ENCODE measurements at places on chromosomes 1 and 21.

DNA sequence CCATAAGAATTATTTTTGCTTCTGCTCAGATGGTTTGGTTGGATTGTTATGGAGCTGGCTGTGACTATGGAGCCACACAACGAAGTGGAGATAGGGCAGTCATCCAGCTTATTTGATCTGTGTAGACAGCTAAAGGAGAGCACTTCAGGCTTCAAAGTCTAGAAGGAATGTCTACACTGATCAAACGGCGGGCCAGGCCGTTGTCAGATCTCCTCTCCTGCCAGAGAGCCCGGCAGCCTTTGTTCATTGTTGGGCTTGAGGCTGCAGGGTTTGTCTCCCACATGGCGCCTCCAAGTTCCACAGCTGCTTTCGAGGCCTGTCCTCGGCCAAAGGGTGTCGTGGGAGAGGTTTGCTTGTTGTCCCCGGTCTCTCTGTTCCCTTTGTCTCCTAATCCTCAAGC, 2.8 kb upstream of the STMN1 start:
- H3K4me1 ChIP-seq, result peaks cover 9% of the 10 kb centered on the region
- no peak for DNase-seq
- no peaks in the 10 kb centered on the region for H3K27me3 ChIP-seq
- peaks cover 32% of the 10 kb centered on the region for H3K36me3 ChIP-seq
- H3K4me3 ChIP-seq, result no peak overlapping the region
- H3K27ac ChIP-seq, result no peak overlapping the region

GRCh38 chr1:53947172-53947907, 1.2 kb downstream of the LRRC42 start:
- peaks cover 21% of the 10 kb centered on the region for H3K4me1 ChIP-seq
- H3K27ac ChIP-seq, result peak overlapping the region; percentile 70
- DNase-seq, result no peak
- H3K4me3 ChIP-seq, result peak overlapping the region; percentile 98
- no peaks in the 10 kb centered on the region for H3K27me3 ChIP-seq

- no peak overlapping the region for H3K27ac ChIP-seq
- no peak for DNase-seq
- peaks cover 6% of the 10 kb centered on the region for H3K36me3 ChIP-seq
These were observed 105.0 kb downstream of the COP1 start for GRCh38 chr1:176101951-176102642.

GRCh38 chr1:62716397-62716796, 28.2 kb upstream of the DOCK7 start:
- no peak overlapping the region for H3K27ac ChIP-seq
- no peaks in the 10 kb centered on the region for H3K27me3 ChIP-seq
- no peak overlapping the region for H3K4me3 ChIP-seq
- no peak for DNase-seq

DNA sequence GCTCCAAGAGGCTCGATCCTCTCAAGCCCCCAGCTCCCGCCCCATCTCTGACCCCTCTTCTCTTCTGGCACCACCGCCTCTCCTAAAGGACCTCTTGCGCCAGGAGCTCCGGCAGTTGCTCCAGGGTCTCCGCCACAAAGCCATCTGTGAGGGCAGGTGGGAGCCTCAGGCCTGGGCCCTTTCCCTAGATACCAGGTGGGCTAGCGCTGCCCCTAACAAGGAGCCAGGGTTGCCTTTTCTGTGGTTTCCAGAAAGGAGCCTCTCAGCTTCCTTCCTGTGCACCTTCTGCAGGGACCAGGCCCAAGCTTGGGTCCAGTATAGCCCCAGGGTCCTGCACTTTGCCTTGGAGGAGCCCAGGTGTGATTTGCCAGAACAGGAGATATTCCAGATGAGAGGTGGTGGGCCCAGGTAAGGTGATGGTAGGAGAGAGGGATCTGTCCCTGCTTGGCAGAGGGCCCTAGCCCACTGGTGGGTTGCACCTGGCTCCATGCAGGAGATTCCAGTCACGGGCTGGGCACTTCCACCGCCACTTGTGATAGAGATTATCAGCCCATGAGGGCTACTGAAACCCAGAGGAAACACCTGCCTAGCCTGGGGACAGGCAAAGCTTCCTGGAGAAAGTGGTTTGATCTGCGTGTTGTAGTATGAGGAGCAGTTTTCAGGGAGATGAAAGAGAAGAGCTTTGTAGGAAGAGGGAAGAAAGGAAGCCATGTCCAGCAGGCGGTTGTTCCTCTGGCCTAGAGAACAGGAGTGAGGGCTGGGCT, 1.0 kb downstream of the CCDC24 start:
- H3K27me3 ChIP-seq, result no peaks in the 10 kb centered on the region
- H3K27ac ChIP-seq, result peak overlapping the region; percentile 16
- peaks cover 72% of the 10 kb centered on the region for H3K36me3 ChIP-seq
- H3K4me1 ChIP-seq, result peaks cover 35% of the 10 kb centered on the region
- DNase-seq, result no peak
- H3K4me3 ChIP-seq, result peak overlapping the region; percentile 98
